Stimulated activated CD4-positive, alpha-beta T cell treated with anti-CD3 and anti-CD28 coated beads, Interleukin-1b, Interleukin-23, amount 100 ng/mL, for 1 hour (primary cell): ENCODE measurements at places on chromosomes 2 and 18.

- DNase-seq: no peak
Observed at GRCh38 chr18:29171892-29172755, 995.2 kb upstream of the CDH2 start.

DNA sequence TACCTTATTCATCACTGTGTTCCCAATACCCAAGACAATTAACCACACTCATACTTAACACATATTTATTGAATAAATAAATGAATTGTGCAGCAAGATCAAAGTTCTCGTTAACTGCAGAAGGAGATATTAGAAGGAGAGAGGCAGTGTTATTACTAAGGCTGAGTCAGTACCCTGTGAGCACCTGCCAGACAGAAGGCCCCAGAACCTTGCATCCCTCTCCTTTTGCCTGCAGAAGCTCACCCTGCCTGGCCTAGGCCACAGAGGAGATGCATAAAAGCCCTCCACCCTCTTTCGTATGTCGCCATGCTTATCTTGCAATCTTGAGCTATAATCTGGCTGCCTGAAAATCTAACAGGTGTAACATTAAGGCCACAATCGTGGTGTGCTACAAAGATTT, 20.5 kb upstream of the RNF149 start:
- no peak for DNase-seq

- DNase-seq: no peak
Observed at GRCh38 chr2:121359170-121359569, 74.2 kb upstream of the TFCP2L1 start.

DNA sequence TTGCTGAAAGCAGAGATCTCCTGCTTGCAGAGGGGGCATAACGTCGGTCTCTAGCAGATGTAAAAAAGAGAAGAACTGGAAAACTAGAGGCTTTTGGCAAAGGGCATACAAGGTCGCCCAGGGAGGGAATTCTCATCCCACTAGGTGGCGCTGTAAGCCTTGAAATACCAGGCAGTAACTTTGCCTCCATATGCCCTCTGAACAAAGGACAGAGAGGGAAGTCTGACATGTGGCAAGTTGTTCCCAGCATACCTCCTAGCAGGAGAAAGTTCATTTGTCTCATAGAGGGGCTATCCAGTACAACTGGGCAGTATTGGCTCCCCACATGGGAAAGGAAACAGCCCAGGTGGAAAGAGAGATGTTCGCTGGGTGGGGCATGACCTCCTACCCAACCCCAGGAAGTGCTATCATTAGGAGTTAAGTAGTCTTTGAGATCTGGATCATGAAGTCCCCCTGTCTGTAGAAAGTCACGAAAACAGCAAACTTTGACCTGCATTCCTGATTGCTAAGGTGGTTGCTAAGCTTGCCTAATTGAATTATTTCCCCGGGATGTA, 39.9 kb downstream of the STK17B start:
- peak; percentile 29 for DNase-seq
